ENCODE measurements at places on chromosomes 11 and 22. TPM values are rescaled to one million over a fixed set of nuclear protein-coding genes. Genes with fewer than 3 reads are reported as not detected.
A peak's percentile ranks its signal among the peaks of the same experiment; 100 is the strongest.

DNA sequence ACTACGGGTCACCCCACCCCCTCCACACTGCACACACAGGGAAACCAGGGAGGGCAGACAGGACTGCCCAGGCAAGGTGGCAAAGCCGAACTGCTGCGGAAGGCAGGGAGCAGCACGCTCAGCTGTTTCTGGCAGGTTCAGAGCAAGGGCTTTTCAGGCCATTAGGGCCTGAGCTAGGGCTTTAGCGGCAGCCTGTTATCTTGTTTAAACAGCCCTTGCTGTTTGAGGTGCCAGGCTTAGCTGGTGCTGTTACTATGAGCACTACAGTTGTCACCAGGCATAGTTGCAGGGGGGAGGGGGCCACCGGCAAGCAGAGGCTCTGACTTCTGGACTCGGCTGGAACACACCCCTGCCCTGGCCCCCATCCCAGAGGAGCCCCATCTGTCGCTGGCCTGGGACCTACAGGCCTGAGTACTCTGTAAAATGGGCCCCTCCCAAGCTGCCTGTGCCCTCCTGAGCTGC, 34.9 kb downstream of the RSPH14 start:
- peak; percentile 77 for DNase-seq

Gene NFAM1
- 1.9 TPM for total RNA-seq

Gene NDUFC2
- total RNA-seq: 328 TPM

DNA sequence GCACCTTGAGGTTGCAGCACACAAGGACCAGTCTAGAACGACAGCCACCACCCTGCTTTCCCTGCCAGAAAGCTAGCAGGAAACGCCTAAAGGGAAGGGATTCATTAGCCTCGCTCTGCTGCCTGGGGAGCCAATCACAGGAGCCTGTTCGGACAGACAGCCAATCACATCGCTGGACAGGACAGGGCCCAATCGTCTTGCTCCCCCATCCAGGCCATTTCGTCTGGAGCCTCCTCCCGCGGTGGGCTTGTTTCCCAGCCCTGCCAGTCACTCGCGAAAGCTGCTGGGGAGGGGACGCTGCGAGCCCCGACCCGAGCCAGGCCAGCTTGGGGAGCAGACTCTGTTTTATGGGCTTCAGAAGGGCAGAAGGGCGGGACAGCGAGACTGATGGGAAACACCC, 79.8 kb upstream of the NCAM1 start:
- peak; percentile 84 for DNase-seq

DNA sequence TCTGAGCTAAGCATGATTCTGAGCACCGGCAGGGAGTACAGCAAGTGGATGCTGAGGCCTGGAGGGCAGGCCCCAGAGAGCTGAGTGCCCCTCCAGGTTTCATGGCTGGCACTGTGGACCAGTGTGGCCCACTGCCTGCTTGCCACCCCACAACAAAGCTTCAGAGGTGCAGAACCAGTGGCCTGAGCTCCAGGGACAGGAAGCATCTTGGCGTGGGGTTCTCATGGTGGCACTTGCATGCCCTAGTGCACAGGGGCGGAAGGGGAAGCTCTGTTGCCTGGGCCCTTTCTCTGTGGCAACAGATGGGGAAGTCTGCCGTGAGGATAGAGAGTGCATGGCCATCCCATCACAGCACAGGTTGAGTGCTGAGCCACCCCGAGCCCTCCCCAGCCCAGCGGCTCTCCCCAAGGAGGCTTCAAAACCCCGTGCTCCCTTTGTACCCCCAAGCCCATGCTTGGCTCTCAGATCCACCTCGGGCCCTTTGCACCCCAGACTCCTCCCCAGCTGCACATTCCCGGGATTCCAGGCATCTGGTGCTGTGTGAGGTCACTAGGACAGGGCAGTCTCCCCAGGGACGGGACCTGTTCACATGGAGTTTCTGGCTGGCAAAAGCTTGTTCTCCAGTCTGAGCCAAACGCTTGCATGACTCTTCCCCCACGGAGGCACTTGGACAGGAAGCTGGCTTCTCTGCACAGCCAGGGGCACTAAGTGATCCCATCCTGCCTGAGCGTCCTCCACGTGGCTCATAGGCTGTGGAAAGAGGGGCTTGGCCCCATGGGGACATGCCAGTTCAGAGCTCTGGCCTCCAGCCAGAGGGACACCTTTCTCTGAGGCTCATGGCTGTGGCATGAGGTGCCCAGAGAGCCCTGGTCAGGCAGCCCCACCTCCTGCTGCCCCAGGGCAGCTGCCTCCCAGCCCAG, 4.2 kb downstream of the SLC25A1 start:
- DNase-seq: peak; percentile 64

Gene MPST
- 60.3 TPM for total RNA-seq

- no peak for DNase-seq
Measured at GRCh38 chr11:110219006-110219785, 77.2 kb downstream of the RDX start.

Gene KCNJ5
- 4.4 TPM for total RNA-seq

Gene KCNK7
- total RNA-seq: 0.81 TPM

Gene DERL3
- 2.8 TPM for total RNA-seq

DNA sequence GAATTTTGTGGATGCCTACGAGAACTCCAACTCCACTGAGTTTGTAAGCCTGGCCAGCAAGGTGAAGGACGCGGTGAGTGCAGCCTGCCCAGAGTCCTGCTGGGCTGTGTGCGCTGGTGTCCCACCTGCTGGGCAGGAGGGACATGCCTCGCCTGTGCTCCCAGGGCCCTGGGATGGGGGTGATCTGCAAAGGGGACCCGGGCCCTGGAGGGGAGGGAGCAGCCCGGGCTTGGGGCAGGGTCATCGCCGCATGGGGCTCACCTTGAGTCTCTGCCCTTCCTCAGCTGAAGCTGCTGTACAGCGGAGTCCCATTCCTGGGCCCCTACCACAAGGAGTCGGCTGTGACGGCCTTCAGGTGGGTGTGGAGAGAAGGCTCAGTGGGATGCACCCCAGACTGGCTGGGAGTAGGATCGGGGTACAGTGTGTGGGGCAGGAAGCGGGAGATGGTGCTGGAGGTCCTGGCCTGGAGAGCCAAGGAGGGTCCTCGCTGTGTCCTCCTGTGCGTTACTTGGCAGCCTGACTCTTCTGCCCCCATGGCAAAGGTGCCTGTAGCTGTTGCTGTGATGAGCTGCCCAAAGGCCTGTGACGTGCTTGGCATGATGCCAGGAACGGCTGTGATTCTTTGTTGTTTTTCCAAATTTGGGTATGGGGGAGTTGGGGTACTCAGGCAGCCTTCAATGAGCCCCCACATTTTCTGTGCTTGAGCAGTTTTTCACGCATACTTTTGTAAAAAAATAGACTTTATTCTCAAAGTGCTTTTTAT, 29.2 kb downstream of the ST14 start:
- no peak for DNase-seq

Gene MISFA
- 13.3 TPM for total RNA-seq

- DNase-seq: no peak
Measured at GRCh38 chr11:71563406-71563805, 2.0 kb upstream of the KRTAP5-10 start.

GRCh38 chr22:17281440-17281841, 62.2 kb upstream of the ADA2 start:
- DNase-seq: no peak
